Sciatic nerve (tissue), 2 donors: ENCODE measurements at places on chromosomes 5 and 9. TPM values are rescaled to one million over a fixed set of nuclear protein-coding genes. Genes with fewer than 3 reads are reported as not detected.

GRCh38 chr9:37028420-37029031 is 5.5 kb downstream of the PAX5 start:
- DNase-seq: no peak

GRCh38 chr5:176405656-176406435 is 10.5 kb downstream of the CLTB start:
- DNase-seq: no peak

GRCh38 chr9:63859475-63860215 is 1425.4 kb downstream of the FOXD4L5 start:
- no peak for DNase-seq

MYMK gene
- not detected for total RNA-seq

- DNase-seq: no peak
Measured at GRCh38 chr9:123485216-123485615, 129.2 kb downstream of the CRB2 start.

- no peak for DNase-seq
Measured at GRCh38 chr9:91761362-91761761, 188.7 kb downstream of the ROR2 start.

DNA sequence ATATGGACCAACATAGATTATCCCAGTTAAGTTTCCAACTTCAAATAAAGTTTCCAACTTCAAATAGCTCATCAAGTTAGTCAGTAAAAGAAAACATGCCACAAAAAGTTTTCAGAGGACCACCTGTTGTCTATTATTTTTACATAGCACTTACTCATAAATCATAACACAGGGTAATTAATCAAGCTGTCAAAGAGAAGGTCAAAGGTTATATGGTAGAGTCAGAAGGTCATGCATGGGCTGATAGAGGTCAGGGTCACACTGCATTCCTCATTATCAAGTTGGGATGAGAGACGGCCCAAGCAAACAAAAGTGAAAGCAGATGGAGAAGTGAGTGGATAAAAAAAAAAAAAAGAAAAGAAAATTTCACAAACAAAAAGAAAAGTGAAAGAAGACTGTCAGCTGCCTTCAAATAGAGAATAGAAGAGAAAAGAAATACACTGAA is 145.5 kb upstream of the POU5F2 start:
- DNase-seq: no peak

GRCh38 chr5:157026789-157027424 is 32.0 kb downstream of the HAVCR1 start:
- no peak for DNase-seq

GRCh38 chr9:105191508-105192121 is 52.8 kb upstream of the SLC44A1 start:
- DNase-seq: no peak

LSM11 gene
- total RNA-seq: 3.4 TPM

DNA sequence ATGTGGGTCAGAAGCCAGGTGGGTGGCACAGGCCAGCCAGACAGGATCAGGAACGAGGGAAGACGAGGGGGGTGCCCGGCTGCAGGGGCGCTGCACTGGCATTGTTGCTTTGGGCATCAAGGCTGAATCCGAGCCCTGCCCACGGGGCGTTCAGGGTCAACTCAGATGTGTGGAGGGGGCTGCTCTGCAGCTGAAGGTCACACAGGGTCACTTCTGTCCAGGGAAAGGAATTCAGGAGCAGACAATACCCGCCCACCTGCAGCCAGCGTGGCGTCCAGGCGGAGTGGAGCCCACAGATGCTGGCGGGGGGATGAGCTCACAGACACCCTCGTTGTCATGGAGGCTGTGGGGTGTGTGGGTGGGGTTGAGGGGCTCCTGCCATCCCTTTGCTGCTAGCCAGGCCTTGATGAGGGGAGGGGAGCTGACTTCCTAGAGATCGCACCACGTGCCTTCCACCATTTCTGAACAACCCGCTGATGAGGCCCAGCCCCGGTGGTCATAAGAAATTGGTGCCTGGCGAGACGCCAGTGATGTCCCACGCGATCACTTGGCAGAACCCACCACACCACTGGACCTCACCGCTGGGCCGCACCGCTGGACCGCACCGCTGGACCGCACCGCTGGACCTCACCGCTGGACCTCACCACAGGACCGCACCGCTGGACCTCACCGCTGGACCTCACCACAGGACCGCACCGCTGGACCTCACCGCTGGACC is 31.2 kb downstream of the MRPL36 start:
- no peak for DNase-seq

ANKRD34B gene
- total RNA-seq: not detected

OR2S2 gene
- total RNA-seq: not detected

DNA sequence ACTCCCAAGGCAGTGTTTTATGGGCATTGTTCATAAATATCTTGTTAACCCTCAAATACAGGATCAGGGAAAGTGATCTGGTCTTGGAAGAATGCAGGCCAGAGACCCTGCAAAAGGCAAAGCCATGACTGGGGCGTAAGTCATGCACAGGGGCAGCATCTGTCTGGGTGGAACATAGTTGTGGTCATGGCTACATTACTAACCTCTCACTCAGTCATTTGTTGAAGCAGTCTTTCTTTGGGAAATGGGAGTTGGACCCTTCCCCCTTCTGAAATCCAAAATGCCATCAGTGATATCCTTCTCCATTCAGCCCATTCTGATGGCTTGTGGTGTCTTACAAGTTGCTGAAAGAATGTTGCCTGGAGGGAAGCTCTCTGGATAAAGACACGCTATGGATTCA is 68.1 kb downstream of the GDNF start:
- DNase-seq: no peak

DNA sequence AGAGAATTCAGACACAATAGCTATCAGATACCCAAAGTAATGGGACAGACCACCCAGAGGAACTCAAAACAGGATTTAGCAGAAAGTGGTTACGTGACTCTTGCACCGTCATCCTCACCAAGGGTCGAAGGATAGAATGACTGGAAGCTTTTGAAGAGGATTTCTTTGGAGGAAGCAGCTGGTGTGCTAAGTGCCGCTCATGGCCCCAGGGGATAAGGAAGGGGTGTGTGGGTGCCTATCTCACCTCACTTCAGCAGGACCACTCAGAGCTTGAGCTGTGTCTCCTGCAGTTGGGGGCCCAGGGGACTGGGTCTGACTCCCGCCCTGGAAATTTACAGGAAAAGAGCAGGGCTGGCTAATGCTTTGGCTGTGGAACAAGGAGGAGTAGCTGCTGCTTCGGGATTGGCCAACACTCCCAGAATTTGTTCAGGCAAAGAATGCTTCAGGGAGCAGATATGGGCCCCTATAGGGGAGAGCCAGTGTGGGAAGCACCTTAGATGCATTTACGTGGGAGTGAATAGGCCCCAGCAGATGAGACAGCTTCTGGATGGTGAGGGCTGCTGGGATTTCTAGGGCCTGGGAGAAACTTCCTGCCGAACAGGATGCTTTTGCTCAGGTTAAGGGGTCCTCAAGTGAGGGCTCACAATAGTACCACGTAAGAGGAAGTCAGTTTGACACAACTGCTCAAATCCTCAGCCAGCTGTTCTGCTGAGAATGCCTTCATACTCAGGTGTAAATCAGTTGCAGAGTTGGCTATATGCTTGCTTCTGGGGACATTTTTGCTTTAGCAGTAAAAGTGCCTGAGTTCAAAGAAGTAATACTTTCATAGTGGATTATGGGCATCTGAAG is 29.1 kb upstream of the TOMM5 start:
- DNase-seq: no peak

DNA sequence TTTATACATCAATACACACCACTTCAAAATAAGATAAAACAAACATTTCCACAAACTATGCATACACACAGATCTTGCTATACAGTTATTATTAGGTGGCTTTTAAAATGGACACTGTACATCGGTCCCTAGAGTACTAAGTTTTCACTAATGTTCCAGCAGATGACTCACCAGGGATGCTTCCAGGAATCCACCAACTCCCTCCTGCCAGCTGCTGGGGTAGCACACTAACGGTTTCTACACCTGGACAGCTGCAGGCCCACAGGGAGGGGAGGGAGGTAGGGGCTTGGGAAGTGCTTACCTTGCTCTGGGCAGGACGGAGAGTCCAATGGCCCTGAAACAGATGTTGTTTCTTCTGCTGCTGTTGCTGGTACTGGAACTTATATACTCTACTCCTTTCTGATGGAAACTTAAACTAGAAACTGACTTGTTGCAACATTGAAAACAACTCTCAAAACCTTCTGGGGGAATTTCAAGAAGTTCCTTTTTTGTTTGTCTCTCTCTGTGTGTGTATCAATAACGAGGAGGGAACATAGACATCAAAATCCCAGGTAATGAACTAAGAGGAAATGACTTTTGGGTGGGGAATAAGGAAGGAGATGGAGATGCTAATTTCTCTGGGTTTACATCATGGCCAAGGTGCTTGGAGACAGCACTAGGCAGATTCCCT is at the start of gene IL12B:
TSS of gene IL12B (minus strand) at position 357 of the 670 bp plus-strand sequence. CDS start 3,705 bp downstream, outside the sequence.
- no peak for DNase-seq

PIP5KL1 gene
- total RNA-seq: 2.0 TPM

FIBCD1 gene
- total RNA-seq: not detected

NOTCH1 gene
- total RNA-seq: 84.2 TPM

- no peak for DNase-seq
Measured at GRCh38 chr5:97102010-97102470, 40.4 kb downstream of the LIX1 start.

BHMT gene
- 3.2 TPM for total RNA-seq

COL27A1 gene
- total RNA-seq: 42.4 TPM

- DNase-seq: no peak
Measured at GRCh38 chr9:16363916-16364315, 506.6 kb downstream of the BNC2 start.

GRCh38 chr5:55903121-55903701 is 52.1 kb downstream of the IL31RA start:
- DNase-seq: no peak

PCDHGA7 gene
- 7.3 TPM for total RNA-seq

DNA sequence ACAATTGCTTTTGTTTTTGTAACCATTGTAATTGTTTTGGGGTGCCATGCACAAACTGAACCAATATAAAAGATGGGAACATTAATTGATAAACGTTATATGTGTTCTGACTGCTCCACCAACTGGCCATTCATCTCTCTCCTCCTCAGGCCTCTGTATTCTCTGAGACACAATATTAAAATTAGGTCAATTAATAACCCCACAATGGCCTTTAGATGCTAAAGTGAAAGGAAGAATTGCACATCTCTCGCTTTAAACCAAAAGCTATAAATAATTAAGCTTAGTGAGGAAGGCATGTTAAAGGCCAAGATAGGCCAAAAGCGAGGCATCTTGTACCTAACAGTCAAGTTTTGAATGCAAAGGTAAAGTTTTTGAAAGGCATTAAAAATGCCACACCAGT is 448.4 kb upstream of the ITGA1 start:
- no peak for DNase-seq

GRCh38 chr9:14315875-14316601 is 2.1 kb upstream of the NFIB start:
- peak; percentile 70 for DNase-seq

DNA sequence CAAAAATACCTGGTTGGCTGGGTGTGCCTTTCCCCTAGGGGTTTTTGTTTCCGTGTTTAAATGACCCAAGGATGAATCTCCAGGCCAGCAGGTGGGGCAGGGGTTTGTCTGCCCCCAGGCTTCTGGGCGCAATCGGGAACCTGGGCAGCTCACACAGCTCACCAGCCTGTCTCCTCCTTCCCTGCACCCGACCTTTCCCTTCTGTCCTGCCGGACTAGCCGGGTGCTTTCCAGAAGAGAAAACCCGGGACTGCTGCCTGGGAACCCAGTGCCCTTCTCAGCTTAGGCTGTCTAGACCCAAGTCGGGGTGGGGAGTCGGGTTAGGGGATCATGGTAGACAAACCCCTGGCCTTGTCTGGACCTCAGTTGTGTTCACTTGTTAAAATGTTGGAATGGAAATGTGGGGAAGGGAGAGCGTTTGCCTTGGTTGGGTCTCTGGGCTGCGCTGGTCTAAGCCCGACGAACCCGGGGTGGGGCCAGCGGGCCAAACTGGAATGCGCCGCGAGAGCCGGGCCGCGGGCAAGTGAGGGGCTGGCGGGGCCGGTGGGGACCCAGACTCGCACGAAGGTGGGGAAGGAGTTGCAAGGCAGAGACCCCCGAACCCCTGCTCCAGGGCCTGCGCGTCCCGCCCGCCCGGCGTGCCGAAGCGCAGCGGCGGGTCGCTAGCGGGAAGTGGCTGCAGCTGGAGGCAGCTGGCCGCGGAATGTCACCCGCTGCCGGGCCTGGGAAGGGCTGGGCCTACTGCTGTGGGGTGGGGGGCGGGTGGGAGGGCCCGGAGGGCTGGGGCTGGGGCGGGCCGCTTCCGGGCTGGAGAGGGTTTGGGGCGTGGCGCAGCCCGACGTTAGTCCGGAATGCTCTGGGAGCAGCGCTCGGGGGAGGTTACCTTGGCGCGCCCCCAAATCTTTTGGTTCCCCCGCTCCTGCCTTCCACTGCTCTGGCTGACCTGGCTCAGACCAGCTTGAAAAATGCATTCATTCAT is 84.6 kb downstream of the DAB2IP start:
- DNase-seq: peak; percentile 90

DCAF10 gene
- total RNA-seq: 25.3 TPM

DNA sequence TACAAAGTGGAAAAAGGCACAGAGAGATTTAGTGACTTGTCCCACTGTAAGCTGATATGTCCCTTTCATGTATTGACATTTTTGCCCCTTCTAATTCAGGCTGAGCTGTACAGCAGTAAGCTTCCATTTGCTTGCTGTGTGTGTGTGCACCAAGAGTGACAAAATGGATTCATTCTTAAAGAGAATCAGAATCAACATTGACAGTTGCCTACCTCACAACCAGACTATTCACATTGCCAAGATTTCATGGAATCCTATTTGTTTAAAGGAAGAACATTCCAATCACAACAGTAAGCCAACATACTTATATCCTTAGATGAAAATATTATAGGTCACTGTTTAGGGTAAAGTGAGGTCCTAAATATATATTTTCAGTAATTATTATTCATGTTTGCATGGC is 102.6 kb downstream of the TMEM232 start:
- no peak for DNase-seq

DNA sequence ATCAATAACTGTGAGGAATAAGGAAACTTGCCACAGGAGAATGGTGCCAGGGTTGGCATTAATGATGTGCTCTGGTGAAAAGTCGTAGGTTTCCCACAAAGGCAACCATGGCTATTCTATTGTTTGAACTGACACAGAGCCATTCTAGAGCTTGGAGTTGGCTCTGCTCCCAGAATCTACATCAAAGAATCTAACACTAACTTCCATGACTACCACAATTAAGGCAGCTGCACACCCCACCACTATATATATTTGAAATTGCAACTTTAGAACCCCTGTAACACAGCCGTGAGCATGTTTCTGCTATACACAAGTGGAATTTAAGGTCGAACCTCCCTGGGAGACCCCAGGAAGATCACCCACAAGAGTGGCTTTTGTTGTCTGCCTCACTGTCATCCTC is 89.7 kb upstream of the CCDC152 start:
- DNase-seq: no peak

PCDHGC3 gene
- 71.4 TPM for total RNA-seq

EFNA5 gene
- total RNA-seq: 18.5 TPM

DNA sequence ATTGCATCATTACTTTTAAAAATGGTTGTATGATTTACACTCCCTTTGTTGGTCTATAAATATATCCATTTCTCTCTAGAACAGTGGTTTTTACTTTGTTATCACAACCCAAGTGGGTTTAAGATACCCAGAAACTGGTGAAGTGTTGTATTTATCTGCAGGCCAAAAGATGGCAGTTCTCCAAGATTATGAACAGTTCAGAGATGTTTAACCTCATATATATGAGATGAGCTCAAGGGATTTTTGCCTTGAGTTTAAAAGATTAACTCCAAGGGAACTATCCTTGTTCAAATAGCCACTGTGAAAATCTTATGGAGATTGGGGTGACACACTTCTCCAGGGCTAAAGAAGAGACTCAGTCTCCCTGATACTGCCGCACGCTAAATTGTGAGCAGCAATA is 572.6 kb downstream of the TLE4 start:
- no peak for DNase-seq

GMCL2 gene
- total RNA-seq: not detected

GCNT4 gene
- 1.4 TPM for total RNA-seq

GRCh38 chr9:33202552-33203201 is 35.5 kb upstream of the B4GALT1 start:
- DNase-seq: peak; percentile 77
